Stimulated activated CD8-positive, alpha-beta memory T cell treated with anti-CD3 and anti-CD28 coated beads, Interleukin-4, amount 100 ng/mL, for 1 hour (primary cell): ENCODE measurements at places on chromosomes 12 and 14.

- no peak for DNase-seq
Measured at GRCh38 chr12:9604287-9604686, 3.4 kb downstream of the KLRB1 start.

- DNase-seq: no peak
Measured at GRCh38 chr12:108483213-108484059, 31.6 kb upstream of the FICD start.

DNA sequence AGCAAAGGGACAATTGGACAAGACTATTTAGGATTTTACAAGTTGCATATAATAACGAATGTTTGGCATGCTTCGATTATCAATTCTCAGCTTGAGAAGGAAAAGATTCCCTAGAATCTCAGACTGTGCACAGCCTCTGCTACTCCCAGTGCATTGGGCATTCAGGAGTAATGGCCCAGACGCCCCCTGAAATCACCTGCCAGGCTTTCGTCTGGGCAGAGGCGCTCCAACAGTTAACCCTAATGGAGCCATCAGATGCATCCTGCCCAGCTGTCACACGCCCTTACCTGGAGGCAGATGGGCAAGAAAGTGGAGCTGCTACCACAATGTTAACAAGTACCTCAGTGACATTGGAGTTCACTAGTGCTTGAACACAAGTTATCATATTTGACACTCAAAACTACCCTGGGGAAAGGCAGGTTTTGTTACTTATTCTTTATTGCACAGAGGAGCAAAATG, 927 bp upstream of the LRP6 start:
- DNase-seq: no peak

GRCh38 chr12:16454481-16454880, 107.0 kb downstream of the MGST1 start:
- DNase-seq: no peak

DNA sequence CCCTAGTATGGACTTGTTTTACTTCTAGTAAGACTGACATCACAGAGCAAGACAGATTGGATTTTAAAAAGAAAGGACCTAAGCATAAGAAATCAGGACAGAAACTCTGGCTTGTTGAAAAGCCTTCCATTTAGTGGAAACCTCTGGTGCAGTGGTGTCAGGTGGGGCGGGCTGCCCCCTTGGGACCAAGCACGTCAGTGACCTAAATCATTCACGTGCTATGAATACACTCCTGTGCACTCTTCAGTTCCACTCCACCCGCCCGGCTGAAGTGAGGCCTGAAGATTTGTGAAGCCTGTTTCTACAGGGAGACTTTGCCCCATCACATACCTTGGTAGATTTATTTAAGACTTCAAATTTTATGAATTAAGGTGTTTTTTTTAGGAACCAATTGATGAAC, 58.2 kb upstream of the STRN3 start:
- DNase-seq: no peak

- DNase-seq: no peak
Measured at GRCh38 chr14:88901991-88902390, 77.5 kb downstream of the TTC8 start.

DNA sequence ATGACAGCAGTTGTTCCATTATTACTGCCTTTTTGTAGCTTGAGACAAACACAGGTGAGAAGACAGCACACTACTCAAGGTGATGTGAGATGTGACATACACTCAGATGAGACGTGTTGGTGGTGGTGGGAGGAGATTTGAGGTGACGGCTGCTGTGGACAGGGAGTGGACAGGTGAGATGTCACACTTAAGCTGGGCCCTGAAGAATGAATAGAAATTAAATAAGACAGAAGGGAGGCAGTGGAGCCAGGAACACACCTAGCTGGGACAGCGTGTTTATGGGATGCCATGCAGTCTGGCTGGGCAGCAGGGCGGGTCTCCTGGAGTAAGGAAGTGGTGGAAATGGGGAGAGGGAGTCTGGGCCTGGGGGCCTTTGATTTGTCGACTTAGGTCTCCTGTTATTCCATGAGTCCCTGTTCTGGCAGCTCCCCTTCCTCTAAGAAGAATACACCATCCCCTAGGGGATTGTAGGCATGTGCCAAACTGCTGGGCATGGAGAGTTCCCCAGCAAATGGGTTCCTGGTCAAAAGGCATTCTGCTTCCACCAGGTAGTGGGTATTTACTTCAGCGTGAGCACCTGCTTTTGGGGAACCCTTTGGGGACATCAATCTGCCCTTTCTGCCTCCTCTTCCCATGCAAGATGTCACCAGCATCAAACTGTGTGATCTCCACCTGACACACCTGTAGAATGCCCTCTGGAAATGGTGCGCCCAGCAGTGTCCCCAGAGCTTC, 71.2 kb upstream of the ESRRB start:
- no peak for DNase-seq

- no peak for DNase-seq
Measured at GRCh38 chr12:5809586-5809985, 135.5 kb downstream of the ANO2 start.

GRCh38 chr12:65899241-65899640, 75.0 kb downstream of the HMGA2 start:
- no peak for DNase-seq

DNA sequence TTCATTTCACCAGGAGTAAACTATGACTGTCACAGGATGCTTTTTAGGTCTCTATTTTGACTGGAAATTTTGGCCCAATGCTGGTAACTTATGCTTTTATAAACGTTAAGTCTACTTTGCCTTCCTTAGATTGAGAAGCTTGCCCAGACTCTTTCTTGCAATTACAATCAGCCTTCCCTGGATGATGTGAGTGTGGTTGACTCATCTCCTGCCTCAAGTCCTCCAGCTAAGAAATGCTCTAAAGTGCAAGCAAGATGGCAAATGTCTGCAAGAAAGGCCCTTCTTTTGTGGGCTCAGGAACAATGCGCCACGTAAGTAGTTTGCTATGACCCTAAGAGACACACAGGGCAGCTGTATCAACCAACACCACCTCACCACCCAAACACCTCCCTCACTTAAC, 96.9 kb downstream of the SYNE2 start:
- no peak for DNase-seq

- no peak for DNase-seq
Measured at GRCh38 chr14:52873694-52874093, 77.2 kb downstream of the FERMT2 start.

GRCh38 chr14:104776961-104777807, 18.4 kb downstream of the AKT1 start:
- no peak for DNase-seq

DNA sequence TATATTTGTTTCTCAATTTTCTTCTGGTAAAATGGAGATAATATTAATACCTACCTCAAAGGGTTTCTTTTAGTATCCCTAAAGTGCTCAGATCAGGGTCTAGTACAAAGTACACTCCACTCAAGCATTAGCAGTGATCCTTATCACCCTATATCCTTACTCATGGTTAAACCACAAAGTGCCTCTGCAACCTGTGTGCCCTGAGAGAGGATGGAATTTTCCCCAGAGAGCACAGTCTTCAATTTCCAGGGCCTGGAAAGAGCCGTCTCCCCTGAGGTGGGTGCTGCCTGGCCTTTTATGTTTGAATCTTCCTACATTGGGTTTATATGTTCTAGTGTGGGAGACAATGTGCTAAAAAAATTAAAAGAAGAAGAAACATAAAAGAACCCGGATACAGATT, 183.1 kb upstream of the FBXO33 start:
- no peak for DNase-seq

- no peak for DNase-seq
Measured at GRCh38 chr12:120689397-120690082, 2.6 kb downstream of the MLEC start.

DNA sequence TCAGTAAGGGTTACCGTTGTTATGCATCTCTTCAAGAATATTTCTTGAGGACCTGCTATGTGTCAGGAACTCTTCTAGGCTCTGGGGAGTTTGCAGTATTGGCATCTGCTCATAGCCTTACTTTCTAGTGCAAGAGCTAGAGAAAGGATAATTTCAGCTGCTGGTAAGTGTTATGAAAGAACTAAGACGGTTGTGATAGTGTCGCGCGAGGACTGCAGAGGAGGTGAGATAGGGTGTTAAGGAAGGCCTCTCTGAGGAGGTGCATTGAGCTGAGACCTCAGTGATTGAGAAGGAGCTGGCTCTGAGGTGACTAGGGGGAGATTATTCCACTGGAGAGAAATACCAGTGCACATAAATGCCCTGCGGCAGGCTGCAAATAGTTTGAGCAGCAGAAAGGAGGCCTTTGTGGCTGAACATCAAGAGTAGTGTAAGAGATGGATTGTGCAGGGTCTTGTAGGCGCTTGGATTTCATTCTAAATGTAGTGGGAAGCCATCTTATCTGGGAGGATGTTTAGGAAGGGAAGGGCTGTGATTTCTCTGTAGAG, 824 bp downstream of the DDX55 start:
- DNase-seq: no peak

DNA sequence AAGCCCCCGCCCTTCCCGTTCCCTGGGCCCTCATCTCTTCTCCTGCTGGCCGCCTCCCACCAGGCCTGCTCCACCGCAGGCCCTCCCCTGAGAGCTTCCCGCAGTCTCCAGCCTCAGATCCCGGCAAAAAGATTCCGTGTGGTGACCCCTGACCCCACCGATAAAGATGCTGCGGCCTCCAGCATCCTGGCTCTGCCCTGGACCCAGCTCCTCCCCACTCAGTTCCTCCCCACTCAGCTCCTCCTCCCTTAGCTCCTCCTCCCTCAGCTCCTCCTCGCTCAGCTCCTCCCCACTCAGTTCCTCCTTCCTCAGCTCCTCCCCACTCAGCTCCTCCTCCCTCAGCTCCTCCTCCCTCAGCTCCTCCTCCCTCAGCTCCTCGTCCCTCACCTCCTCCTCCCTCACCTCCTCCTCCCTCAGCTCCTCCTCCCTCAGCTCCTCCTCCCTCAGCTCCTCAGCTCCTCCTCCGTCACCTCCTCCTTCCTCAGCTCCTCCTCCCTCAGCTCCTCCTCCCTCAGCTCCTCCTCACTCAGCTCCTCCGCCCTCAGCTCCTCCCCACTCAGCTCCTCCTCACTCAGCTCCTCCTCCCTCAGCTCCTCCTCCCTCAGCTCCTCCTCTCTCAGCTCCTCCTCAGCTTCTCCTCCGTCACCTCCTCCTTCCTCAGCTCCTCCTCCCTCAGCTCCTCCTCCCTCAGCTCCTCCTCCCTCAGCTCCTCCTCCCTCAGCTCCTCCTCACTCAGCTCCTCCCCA, 17.0 kb downstream of the NOC4L start:
- no peak for DNase-seq

DNA sequence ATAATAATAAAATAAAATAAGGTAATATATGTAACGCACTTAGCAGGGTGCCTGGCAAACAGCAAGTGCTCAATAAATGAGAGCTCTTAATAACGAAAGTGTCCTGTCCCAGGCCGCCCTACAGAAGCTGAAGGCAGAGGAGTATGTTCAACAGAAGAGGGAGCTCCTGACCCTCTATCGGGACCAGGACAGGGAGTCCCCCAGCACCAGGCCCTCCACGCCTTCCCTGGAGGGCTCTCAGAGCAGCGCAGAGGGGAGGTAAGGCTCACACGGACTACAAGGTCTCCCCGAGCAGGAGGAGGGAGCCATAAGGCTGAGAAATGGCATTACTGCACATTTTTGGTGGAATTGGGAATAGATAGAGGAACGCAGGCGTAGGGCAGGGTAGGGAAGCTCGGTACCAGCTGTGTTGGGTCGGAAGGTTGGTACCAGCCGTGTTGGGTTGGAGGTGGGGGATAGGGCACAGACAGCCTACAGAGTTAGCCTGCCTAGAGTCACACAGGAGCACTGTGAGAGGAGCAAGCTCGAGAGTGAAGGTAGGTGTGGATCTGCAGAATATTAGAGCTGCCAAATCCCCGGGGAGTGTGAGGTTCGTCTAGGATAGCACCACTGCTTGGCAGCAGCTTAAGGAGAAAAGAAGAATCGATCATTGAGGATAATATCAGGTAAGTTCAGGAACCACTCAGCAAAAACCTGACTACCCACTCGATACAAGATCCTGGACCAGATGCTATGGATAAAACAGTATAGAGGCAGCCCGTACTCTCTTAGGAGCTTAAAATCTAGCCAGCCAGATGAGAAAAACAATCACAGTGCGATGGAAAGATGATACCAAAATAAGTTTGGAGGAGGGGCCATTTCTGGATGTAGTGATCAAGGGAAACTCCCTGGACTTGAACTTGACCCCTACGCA, 15.3 kb downstream of the TNFRSF1A start:
- no peak for DNase-seq

- no peak for DNase-seq
Measured at GRCh38 chr14:57864659-57865058, 1.2 kb downstream of the SLC35F4 start.

- no peak for DNase-seq
Measured at GRCh38 chr12:125651625-125652024, 586.4 kb downstream of the AACS start.

- no peak for DNase-seq
Measured at GRCh38 chr14:29165431-29165830, 398.8 kb downstream of the FOXG1 start.

GRCh38 chr12:77535734-77536133, 295.0 kb upstream of the NAV3 start:
- DNase-seq: no peak
